ENCODE measurements at places on chromosomes 7 and 10. TPM values are rescaled to one million over a fixed set of nuclear protein-coding genes. Genes with fewer than 3 reads are reported as not detected.

DNA sequence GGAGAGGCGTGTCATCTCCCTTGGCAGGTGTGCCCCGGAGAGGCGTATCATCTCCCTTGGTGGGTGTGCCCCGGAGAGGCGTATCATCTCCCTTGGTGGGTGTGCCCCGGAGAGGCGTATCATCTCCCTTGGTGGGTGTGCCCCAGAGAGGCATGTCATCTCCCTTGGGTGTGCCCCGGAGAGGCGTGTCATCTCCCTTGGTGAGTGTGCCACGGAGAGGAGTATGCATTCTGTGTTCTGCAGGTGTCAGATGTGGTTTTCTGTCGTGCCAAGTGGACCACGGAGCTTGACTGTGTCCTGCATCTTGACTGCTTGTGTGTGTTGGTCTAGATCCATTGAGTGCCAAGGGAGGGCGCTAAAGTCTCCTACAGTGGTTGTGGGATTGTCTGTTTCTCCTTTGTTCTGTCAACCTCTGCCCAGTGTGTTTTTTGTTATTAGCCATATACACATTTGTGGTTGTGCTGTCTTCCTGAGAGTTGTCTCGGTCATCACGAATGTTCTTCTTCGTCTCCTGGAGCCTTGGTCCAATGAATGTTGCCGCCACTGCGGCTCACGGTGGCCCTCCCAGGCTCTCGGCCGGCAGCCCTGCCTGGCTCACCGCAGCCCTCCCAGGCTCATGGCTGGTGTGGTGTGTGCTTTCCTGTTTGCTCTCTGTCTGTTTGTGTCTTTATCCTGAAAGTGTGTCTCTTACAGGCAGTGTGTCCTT lies 96.8 kb downstream of the INPP5A start:
- DNase-seq, result no peak
- H3K27ac ChIP-seq, result no peak overlapping the region
- H3K4me1 ChIP-seq, result peaks cover 2% of the 10 kb centered on the region
- H3K36me3 ChIP-seq, result no peaks in the 10 kb centered on the region

GRCh38 chr7:93232673-93233018 lies 480 bp downstream of the VPS50 start:
- no peak for DNase-seq
- no peaks in the 10 kb centered on the region for H3K27me3 ChIP-seq
- H3K36me3 ChIP-seq, result no peaks in the 10 kb centered on the region
- H3K4me1 ChIP-seq, result peaks cover 3% of the 10 kb centered on the region

GRCh38 chr10:31353574-31353973 lies 34.6 kb downstream of the ZEB1 start:
- H3K4me3 ChIP-seq, result no peak overlapping the region
- H3K27ac ChIP-seq, result no peak overlapping the region
- H3K4me1 ChIP-seq, result no peaks in the 10 kb centered on the region

- no peak for DNase-seq
- H3K4me3 ChIP-seq, result no peak overlapping the region
- no peaks in the 10 kb centered on the region for H3K27me3 ChIP-seq
Measured at GRCh38 chr7:111229916-111230315, 139.0 kb downstream of the LRRN3 start.

- no peak for DNase-seq
- no peak overlapping the region for H3K27ac ChIP-seq
- no peaks in the 10 kb centered on the region for H3K36me3 ChIP-seq
- no peak overlapping the region for H3K4me3 ChIP-seq
- no peaks in the 10 kb centered on the region for H3K27me3 ChIP-seq
Measured at GRCh38 chr10:51030480-51030879, 43.8 kb upstream of the PRKG1 start.

- H3K4me3 ChIP-seq, result no peak overlapping the region
- peaks cover 13% of the 10 kb centered on the region for H3K4me1 ChIP-seq
- H3K27me3 ChIP-seq, result no peaks in the 10 kb centered on the region
- DNase-seq, result no peak
- H3K27ac ChIP-seq, result no peak overlapping the region
Measured at GRCh38 chr7:50610521-50611277, 45.5 kb upstream of the DDC start.

DNA sequence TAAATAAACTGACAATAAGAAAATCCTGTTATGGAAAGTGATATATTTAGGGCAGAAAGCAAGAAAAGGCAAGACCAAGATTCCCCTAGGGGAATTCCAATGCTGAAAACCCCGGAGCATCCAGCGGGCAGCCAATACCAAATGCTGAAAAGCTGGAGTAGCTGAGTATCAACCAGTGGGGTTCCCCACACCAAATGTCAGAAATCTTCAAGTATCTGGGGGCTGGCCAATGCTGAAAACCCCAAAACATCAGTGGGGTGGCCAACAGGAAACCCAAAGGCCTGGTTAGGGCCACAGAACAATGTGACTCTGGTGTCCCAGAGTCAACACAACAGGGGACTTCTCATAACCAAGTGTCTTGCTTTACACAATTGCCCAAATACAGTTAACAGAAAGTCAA lies 271.8 kb upstream of the CACNA2D1 start:
- no peak overlapping the region for H3K4me3 ChIP-seq
- no peaks in the 10 kb centered on the region for H3K27me3 ChIP-seq
- no peaks in the 10 kb centered on the region for H3K36me3 ChIP-seq
- no peak overlapping the region for H3K27ac ChIP-seq
- peaks cover 5% of the 10 kb centered on the region for H3K4me1 ChIP-seq
- DNase-seq, result no peak

- peaks cover 2% of the 10 kb centered on the region for H3K4me1 ChIP-seq
- no peak overlapping the region for H3K27ac ChIP-seq
- H3K36me3 ChIP-seq, result no peaks in the 10 kb centered on the region
- DNase-seq, result no peak
- H3K27me3 ChIP-seq, result no peaks in the 10 kb centered on the region
- no peak overlapping the region for H3K4me3 ChIP-seq
Measured at GRCh38 chr10:97016728-97017473, 168.9 kb downstream of the SLIT1 start.

GRCh38 chr7:88759230-88760135 lies at the start of gene ZNF804B:
Gene ZNF804B (plus strand): TSS chr7:88759700. CDS start chr7:88759977, 277 bp downstream.
- DNase-seq, result peak; percentile 51
- peaks cover 56% of the 10 kb centered on the region for H3K27me3 ChIP-seq
- no peaks in the 10 kb centered on the region for H3K36me3 ChIP-seq
- H3K27ac ChIP-seq, result peak within 1 kb of the TSS; percentile 27
- H3K4me3 ChIP-seq, result peak within 1 kb of the TSS; percentile 66
- peaks cover 19% of the 10 kb centered on the region for H3K4me1 ChIP-seq

DNA sequence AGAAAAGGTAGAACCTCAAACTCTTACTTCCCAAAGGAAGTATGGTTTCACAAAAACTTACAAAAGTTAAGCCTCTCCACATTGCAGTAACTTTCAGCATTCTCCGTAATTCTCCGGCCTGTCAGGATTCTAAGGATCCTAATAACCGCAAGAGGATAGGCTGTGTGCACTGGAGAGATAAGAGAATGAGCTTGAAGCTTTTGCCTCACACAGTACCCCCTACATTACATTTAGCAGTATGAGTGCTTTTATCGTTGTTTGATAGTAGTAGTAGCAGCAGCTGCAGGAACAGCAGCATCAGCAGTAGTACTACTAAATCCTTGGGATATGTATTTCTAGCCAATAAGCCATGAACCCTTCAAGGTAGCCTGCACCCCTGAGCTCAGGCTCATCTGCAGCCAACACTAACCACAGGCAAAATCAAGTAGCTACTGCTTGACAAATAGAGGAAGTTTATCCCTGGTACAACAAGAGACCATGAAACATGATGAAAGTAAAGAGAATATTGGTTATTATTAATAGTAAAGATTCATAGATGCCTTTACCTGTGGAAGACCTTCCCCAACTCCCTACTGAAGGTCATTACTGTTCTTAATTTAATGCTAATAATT lies 222.6 kb upstream of the CNTNAP2 start:
- no peaks in the 10 kb centered on the region for H3K36me3 ChIP-seq
- H3K27me3 ChIP-seq, result no peaks in the 10 kb centered on the region
- H3K4me3 ChIP-seq, result no peak overlapping the region
- no peak overlapping the region for H3K27ac ChIP-seq

DNA sequence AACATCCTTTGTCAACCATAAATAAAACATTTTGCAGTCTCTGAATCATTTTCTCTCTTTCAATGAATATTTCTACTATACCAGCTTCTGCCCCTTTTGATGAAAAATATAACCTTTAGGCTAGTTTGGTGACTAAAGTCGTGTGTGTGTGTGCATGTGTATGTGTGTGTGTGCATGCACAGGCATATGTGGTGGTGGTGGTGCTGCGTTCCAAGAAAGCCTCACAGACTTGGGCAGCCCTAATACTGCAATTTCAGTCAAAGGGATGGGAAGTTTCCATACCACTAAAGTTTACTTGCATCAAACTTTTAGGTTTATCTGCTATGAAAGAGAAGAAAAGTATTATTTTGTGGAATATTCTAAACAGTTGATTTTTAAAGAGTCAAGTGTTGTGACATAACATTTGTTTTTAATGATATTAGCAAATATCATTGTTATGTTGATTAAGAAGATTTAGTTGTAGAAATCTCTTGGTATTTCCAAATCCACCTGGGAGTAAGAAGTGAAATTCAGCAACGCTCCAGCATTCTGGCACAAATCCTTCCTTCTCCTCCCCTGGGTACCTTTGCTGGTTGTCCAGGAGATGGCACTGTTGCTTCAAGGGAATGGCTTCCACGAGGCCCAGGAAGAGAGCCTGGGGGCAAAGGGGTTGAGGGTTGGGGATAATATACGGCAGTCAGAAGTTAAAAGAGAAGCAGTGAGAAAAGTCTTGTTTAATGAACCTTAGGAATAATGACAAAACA lies 41.5 kb downstream of the ASB4 start:
- no peaks in the 10 kb centered on the region for H3K27me3 ChIP-seq
- H3K4me3 ChIP-seq, result no peak overlapping the region
- peak overlapping the region; percentile 70 for H3K27ac ChIP-seq
- peaks cover 18% of the 10 kb centered on the region for H3K4me1 ChIP-seq

GRCh38 chr7:120056227-120056626 lies 216.7 kb upstream of the KCND2 start:
- H3K27ac ChIP-seq, result no peak overlapping the region
- no peak overlapping the region for H3K4me3 ChIP-seq
- DNase-seq, result no peak
- H3K36me3 ChIP-seq, result no peaks in the 10 kb centered on the region

GRCh38 chr10:15857107-15857575 lies 3.2 kb downstream of the MINDY3 start:
- H3K4me1 ChIP-seq, result peaks cover 16% of the 10 kb centered on the region
- DNase-seq, result no peak
- peaks cover 5% of the 10 kb centered on the region for H3K36me3 ChIP-seq
- peaks cover 5% of the 10 kb centered on the region for H3K27me3 ChIP-seq
- H3K27ac ChIP-seq, result no peak overlapping the region

- DNase-seq, result no peak
- no peaks in the 10 kb centered on the region for H3K27me3 ChIP-seq
- peaks cover 21% of the 10 kb centered on the region for H3K4me1 ChIP-seq
Measured at GRCh38 chr7:138167222-138167621, 91.0 kb downstream of the AKR1D1 start.

- no peak overlapping the region for H3K4me3 ChIP-seq
- H3K27ac ChIP-seq, result no peak overlapping the region
- no peak for DNase-seq
- H3K36me3 ChIP-seq, result peaks cover 2% of the 10 kb centered on the region
- no peaks in the 10 kb centered on the region for H3K4me1 ChIP-seq
- H3K27me3 ChIP-seq, result peaks cover 19% of the 10 kb centered on the region
Measured at GRCh38 chr10:26571655-26572054, 125.8 kb upstream of the PDSS1 start.

DNA sequence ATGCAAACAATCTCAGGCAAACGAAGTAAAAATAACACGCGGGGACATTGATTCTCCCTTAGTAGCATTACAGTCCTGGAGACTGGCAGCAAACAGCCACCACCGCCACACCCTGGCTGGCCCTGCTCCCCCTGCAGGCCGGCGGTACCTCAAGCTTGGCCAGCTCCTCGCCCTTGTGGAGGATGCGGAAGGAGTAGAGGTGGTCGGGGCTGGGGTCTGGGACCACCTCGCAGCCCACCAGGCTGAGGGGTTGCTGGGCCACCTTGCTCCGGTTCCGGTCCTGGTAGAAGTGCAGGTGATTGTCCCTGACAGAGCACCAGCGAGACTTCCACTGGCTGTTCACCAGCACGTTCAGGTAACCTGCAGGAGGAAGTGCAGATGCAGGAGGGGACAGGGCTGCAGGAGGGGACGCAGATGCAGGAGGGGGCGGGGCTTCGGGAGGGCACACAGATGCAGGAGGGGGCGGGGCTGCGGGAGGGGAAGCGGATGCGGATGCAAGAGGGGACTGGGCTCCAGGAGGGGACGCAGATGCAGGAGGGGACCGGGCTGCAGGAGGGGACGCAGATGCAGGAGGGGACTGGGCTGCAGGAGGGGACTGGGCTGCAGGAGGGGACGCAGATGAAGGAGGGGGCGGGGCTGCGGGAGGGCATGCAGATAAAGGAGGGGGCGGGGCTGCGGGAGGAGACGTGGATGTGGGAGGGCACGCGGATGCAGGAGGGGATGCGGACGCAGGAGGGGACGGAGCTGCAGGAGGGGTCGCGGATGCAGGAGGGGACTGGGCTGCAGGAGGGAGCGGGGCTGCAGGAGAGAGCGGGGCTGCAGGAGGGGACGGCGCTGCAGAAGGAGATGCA lies 65.7 kb downstream of the VWA2 start:
- H3K27me3 ChIP-seq, result peaks cover 21% of the 10 kb centered on the region
- peak; percentile 59 for DNase-seq
- H3K4me3 ChIP-seq, result peak overlapping the region; percentile 80

DNA sequence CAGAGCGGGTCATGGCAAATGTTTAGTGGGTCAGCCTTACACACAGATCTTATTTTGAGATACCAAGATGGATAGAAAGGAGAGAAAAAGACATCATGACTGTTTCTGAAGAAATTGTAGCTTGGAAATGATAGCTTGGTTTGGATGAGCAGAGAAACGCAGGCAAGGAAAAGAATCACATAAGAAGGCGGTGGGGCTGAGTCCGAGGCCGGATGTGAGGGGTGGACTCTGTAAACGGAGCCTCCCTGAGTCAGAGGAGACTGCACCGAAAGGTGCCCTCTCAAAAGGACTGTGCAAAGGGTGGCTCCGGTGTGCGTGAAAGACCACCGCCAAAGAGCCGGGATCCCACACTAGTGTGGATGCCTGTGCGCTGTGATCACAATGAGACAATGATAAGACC lies 53.7 kb downstream of the ADARB2 start:
- peaks cover 10% of the 10 kb centered on the region for H3K27me3 ChIP-seq
- H3K27ac ChIP-seq, result no peak overlapping the region
- no peak overlapping the region for H3K4me3 ChIP-seq
- no peaks in the 10 kb centered on the region for H3K36me3 ChIP-seq

GRCh38 chr7:156582591-156583123 lies 57.9 kb upstream of the RNF32 start:
- H3K27me3 ChIP-seq, result peaks cover 17% of the 10 kb centered on the region
- H3K4me3 ChIP-seq, result no peak overlapping the region
- peaks cover 1% of the 10 kb centered on the region for H3K36me3 ChIP-seq
- peaks cover 4% of the 10 kb centered on the region for H3K4me1 ChIP-seq
- DNase-seq, result no peak

Gene ANKRD1
- total RNA-seq, result 61.8 TPM

Gene ZCCHC24
- total RNA-seq, result 1.6 TPM

Gene LRRC18
- total RNA-seq, result not detected

Gene HSPA12A
- total RNA-seq, result 9.1 TPM

Gene GLRX3
- total RNA-seq, result 80.8 TPM

Gene GPER1
- 0.64 TPM for total RNA-seq

Gene DIP2C
- 26.3 TPM for total RNA-seq

Gene CTTNBP2
- 14.0 TPM for total RNA-seq

Gene C10orf53
- total RNA-seq, result not detected

Gene ZNRF2
- total RNA-seq, result 14.4 TPM

Gene TFR2
- 0.62 TPM for total RNA-seq
